ENCODE measurements at places on chromosomes 3 and 15. TPM values are rescaled to one million over a fixed set of nuclear protein-coding genes. Genes with fewer than 3 reads are reported as not detected.

The ZNF148 gene
- total RNA-seq, result 37.7 TPM

- DNase-seq, result no peak
These were observed 60.1 kb downstream of the SUMF1 start for GRCh38 chr3:4406746-4407568.

DNA sequence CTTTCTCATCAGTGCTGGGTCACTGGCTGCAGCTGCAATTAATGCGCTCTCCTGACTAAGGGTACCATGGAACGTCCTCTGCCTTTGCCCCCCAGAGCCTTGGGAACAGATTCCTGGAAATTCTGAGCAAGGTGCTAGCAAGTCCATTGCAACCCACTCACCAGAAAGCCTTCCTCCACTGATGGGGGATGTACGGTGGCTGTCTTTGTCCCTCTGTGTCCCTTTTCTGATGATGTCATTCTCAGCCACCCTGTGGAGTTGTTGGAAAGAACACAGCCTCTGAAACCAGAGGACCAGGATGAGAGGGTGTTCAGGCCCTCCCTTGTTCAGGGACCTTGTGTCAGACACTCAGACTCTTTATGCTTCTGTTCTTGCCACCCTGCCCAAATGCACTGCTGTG lies 38.1 kb upstream of the ZBTB38 start:
- DNase-seq, result no peak

DNA sequence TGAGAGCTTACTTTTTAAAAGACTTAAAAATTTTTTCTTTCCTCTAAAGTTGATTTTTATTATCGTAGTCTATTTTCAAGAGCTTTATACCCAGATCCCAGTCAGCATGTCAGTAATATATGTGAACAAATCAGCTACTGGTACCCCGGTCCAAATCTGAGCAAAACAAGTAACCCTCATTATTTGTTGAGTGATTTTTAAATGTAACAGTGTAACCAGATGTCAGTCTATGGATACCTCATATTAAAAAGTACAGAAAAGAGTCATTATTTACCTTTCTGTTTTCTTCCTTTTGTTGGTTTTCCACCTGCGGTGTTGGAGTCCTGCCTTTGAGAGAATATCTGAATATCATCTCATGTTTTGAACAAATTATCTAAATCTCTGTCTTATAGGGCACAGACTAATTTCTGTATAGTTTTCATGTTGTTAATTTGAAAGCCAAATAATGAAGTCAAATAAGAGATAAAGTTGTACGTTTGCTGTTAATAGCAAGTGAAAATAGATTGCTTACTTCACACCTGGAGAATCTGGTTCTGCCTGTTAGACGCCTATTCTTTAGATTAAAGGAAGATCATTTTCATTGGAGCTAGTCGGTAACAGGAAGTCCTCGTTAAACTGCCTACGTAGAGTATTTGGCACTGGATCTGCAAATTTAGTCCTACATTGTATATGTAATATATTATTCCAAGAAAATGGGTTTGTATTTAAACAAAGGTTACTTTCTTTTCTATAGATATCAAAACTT lies at the start of gene STX19:
TSS of gene STX19 (minus strand) at position 505 of the 745 bp plus-strand sequence. CDS start 13,328 bp downstream, outside the sequence.
- DNase-seq, result no peak

GRCh38 chr3:33331414-33331813 lies 54.2 kb downstream of the FBXL2 start:
- no peak for DNase-seq

- no peak for DNase-seq
These were observed 8.1 kb downstream of the CAV3 start for GRCh38 chr3:8741581-8742261.
